Stimulated activated CD4-positive, alpha-beta T cell treated with anti-CD3 and anti-CD28 coated beads, Interleukin-2, amount 100 ng/mL, for 4 hours (primary cell): ENCODE measurements at places on chromosomes 6 and 20.

GRCh38 chr20:40304119-40304613 is 384.9 kb downstream of the MAFB start:
- no peak for DNase-seq

- no peak for DNase-seq
Observed at GRCh38 chr6:39576556-39577303, 148.5 kb downstream of the KIF6 start.

DNA sequence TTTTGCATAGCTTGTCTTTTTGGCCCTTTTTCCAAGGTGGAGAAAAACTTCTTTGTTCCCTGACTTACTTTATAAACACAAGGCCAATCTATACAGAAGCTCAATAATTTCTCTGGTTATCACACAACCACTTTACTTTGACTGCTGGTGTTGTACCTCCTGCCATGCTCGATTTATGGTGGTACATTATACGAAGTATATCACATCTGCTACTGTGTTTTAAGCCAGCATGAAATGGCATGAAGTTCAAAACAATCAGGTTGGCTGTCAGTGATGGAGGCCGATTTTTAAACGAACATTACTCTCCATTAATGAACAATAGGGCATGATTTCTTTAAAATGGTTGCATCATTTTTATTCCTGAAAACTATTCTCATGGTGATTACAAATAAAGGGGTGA is 21.0 kb upstream of the ATXN1 start:
- DNase-seq, result no peak

DNA sequence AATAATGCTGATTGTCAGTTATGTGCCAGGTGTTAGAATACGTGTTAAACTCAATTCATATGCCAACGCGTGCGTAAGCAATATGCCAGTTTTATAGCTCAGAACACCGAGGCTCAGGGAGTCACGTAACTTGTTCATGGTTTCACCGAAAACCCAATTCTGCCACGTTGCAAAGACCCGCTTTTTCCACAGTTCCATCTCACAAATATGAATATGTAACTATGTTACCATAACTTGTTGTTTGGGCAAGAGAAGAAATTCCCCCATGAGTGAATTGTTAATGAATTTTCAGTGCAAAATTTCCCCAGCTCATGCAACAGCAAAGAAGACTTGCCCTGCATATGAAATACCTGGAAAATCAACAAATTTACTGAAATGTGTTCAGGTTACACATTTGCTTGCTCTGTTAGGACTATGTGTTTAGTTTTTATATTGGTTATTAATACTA is 30.1 kb downstream of the SF3B5 start:
- DNase-seq, result no peak

- DNase-seq, result no peak
Observed at GRCh38 chr20:23369072-23369823, 7.3 kb downstream of the GZF1 start.

- DNase-seq, result no peak
Observed at GRCh38 chr6:56794421-56794820, 151.7 kb upstream of the DST start.

DNA sequence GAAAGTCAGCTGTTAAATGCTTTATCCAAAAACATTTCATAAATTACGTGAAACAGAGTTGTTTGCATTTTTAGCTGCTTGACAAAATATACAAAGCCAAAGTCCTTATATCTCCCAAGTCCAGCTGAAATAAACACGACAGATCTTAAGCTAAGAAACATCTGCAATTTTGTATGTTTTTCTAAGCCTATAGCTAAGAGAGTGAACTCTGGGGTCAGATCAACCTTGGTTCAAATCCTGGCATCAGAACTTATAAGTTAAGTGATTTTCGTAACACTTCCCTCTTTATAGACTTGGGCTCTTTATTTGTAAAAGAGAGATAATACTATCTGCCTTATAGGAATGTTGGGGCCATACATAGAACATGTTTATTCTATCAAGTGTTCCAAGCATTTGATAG is 176.7 kb downstream of the PTPRK start:
- no peak for DNase-seq

DNA sequence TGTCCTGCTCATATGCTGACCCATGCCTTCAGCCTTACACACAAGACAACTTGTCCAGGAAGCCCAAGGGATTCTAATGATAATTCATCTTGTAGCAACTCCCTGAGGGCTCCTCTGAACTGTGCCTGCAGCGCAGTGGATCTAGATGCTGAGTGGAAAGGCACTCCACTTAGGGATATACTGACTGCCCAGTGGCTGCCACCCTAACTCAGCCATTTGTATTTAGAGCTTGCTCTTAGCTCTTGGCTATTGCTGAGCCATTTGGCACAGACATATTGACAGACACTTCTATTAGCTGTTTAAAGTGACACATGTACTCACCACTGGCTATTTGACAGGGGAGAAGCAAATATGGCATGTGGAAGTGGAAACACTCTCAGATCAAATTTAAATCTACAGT is 278.3 kb upstream of the SGK1 start:
- DNase-seq, result no peak

DNA sequence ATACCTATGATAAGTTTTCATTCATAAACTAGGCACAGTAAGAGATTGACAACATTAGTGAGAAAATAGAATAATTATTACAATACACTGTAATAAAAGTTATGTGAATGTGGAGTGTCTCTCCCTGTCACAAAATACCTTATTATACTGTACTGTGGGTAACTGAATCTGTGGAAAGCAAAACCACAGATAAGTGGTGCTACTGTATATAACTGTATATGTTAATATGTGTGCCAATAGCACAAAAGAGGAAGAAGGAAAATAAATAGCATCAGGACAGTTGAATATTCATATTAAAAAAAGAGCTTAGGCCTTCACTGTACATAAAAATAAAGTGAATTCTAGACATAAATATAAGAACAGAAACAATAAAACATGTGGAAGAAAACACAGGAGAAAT is 243.5 kb downstream of the CDKAL1 start:
- no peak for DNase-seq

DNA sequence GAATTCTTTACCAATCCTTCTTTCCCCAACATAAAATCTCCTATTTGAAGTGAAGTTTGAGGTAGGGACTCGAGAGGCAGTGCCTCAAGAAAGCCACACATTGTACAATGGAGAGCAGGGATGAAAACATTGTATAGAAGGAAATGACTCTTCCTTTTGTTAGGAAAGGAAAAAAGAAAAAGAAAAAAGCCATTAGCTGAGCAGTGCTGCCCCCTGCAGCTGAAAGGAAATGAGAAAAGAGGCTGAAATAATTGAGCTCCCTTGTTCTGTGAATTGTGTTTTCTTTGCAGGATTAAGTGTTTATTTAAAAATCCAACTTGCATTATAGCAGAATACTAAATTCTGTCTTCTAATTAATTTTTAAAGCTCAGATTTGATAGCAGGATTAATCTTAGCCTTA is 162.9 kb upstream of the SASH1 start:
- no peak for DNase-seq

DNA sequence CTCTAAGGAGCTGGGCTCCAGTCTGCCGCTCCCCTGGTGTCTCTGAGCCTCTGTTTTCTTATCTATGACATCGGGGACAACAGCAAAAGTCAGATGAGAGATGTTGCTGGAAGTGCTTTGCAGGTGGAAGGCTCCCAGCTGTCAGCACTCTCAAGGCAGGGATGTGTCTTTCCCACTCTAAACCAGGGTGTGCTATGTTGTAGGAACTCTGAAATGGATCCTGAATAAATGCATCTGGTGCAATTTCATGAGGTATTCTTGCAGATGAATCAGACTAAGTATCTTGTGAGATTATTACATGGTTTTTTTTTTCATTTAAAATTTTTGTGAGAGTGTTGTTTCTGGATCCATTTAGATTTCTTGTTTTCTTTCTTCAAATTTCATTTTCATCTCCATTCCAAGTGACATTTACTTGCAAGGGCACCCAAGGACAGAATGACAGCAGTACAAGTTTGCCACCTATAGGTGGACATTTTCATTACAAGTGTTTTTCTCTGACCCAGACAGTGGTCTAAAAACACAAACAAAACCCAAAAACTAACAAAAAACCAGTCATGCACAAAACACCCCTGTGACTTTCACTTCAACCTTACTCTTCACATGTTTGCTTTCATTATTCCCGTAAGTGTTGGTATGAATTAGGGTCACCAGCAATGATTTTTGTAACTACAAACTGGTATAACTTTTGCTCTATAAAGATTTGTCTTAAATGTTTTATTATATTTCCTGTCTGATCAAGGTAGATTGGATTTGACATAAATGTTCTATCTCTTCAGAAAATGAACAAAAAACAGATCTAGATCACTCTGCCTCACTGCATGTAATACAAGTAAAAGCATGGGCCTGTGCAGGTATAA is 14.7 kb upstream of the SIM1 start:
- no peak for DNase-seq

DNA sequence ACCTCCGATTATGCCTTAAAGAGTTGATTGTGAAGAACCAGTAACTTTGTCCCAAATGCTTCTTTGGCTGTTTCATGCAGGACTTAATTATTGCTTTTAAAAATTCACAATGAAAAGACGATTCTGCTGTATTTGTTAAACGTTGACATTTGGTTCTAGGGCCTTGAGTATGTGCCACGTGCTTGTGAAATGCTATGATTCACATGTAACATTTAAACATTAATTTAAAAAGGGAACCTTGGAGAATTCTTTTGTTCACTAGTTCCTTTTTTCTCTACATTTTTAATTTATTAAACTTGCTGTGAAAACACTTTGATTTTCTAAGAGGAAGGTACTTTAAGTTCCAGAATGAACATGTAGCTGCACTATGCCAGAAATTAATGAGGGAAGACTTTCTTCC is 9.5 kb downstream of the GZF1 start:
- no peak for DNase-seq

DNA sequence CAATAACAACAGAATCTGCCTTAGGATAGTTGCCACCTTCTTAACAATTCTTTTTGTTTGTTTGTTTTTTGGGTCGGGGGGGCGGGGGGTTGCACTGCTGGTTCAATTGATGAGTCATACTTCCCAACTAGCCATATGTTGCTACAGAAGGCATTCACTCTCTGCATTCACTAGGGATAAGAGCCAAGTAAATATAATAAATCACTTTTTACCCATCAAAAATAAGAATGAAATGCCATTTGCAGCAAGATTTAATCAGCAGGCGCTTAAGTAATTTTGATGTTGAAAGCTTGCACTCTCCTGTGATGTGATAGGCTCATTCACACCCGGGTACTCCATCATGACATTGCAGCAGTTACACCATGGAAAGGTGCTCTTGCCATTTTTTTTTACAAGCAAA is 209.8 kb downstream of the HIVEP2 start:
- DNase-seq, result no peak

DNA sequence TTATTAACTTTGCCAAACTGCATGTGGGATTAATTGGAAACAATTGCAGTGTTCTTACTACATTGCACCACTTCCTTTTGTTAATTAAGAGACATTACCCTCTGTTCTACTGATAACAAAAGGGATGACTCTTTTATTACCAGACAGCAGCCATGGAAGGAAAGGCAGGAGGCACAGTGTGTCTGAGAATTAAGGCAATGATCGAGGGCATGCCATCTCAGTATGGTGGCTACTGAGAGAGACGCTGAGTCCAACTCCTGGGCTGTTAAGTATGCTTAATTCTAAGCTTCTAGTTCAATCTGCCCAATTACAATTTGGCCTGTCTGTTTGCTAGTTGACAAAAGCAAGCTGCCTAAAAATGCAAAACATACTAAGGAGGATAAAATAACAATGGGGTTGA is 227.4 kb downstream of the PHACTR1 start:
- DNase-seq, result no peak

GRCh38 chr20:14829906-14830305 is 492.5 kb upstream of the FLRT3 start:
- DNase-seq, result no peak

DNA sequence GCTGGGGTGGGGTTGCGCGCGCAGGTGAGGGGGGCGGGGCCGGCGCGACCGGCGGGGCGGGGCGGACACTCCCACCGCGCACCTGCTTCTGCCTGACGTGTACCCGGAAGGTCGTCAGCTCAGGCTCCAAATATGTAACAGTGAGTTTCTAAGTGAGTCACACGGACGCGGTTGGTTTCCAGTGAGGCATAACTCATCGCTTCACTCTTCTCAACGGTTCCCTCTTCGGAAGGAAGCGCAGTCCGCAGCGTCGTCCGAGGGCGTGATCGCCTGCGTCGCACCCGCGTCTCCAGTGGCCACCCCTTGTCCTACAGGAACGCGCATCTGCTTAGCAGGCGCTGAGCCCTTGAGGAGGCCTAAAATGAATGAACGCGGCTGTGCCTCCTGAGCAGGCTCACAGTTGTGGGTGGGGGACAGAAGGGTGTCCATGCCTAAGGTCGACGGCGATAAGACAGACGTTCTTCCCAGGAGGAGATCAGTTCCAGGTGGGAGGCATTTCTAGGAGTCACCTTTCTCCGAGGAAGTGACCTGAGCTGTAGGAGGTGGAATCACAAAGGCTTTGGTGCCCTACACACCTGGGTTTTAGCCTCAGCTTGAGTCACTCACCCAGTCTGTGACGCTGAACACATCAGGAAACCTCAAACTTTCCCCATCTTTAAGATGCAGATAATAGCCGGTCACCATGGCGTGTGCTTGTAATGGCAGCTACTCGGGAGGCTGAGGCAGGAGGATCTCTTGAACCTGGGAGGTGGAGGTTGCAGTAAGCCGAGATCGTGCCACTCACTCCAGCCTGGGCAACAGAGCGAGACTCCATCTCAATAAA is 50.9 kb upstream of the EZR start:
- DNase-seq, result peak; percentile 55

- no peak for DNase-seq
Observed at GRCh38 chr6:97705568-97705967, 422.6 kb upstream of the MMS22L start.

- DNase-seq, result no peak
Observed at GRCh38 chr6:36523936-36524499, 23.3 kb downstream of the STK38 start.

DNA sequence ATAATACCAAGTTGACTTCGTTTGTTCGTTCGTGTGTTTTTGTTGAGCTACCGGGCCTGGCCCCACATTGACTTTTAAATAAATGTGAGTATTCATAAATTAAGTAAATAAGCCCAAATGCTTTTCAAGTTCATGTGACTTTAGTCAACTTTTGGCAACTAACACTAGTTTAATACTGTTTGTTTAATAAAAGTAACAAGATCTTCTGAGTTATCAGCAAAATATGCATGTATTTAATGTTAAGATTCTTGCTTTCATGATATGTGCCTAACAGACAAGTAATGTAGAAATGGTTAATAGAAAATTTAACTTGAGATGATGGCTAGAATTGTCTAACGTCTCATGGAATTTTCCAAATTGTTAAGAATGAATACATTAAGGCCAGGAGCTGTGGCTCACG is 38.7 kb upstream of the ECI2 start:
- no peak for DNase-seq

GRCh38 chr6:117513778-117514365 is 31.4 kb downstream of the DCBLD1 start:
- no peak for DNase-seq

- DNase-seq, result no peak
Observed at GRCh38 chr20:6693178-6693807, 74.2 kb upstream of the BMP2 start.

GRCh38 chr6:135418040-135418760 is 79.3 kb downstream of the AHI1 start:
- DNase-seq, result no peak
